ENCODE measurements at places on chromosomes 4 and X.
A peak's percentile ranks its signal among the peaks of the same experiment; 100 is the strongest.

DNA sequence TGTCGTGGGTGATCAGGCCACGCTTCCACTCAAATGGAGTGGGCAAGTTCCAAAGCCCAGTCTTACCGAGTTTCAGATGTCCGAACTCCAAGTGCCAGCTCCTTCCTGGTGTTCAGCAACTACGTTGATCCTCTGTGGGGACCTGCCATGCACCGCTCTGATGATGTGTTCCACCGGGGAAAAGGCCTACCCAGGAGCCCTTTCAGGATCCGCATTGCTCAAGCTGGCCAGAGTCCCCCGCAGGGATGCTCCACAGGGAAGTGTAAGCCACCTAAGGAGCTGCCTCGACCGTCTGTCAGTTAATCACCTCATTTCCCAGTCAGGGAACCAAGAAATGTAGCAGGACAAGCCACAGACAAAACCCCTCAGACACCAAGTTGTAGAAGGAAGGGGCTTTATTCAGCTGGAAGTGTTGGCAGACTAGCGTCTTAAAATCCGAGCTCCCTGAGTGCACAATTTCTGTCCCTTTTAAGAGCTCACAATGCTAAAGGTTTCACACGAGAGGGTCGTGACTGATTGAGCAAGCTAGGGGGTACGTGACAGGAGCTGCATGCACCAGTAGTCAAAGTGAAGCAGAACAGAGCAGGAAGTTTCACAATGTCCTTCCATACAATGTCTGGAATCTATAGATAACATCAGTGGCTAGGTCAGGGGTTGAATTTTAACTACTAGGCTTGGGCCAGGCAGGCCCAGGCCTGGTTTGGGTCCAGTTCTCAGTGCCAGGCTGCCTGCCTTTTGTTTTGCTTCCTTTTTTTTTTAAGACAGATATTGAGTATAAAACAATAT lies 126.2 kb upstream of the ZDHHC15 start:
- no peak for DNase-seq

DNA sequence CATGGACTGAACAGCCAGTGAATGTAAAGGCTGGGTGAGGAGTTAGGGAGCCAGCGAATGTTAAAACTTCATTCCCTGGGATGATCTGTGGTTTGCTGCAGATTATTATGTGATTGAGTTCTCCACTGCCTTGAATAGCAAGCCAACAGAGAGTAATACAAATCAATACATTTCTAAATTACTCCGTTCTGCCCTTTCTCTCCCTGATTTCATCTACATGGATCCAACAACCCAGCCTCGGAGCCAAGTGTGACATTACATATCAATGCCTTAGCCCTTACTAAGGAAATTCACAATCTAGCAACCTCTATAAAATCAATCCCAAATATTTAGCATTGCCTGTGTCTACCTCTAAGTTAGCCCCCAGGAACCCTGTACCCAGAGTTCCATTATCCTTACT lies 11.0 kb downstream of the HSD17B13 start:
- DNase-seq, result no peak

DNA sequence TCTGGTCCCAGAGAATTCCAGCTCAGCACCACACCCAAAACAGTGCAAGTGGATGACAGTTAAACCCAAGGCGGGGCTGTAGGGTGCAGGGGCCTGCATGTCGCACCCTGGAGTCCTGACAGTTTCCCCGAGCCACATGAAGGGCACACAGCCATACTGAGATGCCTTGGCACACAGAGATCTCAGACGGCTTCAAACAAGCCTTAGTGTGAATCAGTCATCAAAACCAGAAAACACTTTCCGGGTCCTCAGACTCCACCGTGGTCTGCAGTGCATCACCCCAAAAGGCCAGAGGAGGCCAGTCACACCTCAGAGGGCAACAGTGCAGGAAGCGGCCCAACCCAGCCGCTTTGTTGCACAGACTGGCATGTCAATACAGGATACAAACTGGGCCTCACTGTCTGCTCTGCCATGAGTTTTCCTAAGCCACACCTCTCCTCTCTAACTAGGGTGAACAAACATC lies 64.6 kb upstream of the ENPP6 start:
- no peak for DNase-seq

DNA sequence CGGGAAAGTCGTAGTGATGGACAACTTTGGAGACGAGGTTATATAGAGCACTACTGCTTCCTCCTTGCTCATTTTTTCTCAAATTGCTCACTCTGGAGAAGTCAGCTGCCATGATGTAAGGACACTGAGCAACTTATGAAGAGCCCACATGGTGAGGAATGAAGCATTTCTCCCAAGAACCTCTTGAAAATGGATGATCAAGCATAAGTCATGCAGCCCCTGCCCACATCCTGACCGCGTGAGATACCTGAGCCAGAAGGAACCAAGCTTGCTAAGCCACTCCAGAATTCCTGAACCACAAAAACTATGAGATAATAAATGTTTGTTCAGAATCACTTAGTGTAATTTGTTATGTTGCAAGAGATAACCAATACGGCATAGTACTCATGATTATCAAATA lies 42.8 kb downstream of the PDE5A start:
- DNase-seq, result no peak

DNA sequence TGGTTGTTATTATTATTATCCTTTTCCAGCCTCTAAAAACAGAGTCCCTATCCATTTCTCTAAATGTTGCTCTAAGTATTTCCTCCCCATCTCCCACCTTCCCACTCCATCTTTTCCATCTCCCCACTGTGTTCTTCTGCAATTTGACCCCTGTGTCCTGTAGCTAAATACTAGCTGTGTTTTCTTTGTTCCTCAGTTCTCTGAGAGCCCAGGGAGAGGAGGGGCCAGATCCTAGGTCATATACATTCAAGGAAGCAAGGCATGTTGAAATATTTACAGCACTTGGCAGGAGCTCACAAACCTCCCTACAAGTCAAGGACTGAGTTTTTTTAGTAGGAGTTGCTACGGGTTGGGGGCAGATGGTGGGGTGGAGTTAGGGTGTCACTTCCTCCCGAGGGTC lies 10.5 kb downstream of the SLC16A2 start:
- no peak for DNase-seq

DNA sequence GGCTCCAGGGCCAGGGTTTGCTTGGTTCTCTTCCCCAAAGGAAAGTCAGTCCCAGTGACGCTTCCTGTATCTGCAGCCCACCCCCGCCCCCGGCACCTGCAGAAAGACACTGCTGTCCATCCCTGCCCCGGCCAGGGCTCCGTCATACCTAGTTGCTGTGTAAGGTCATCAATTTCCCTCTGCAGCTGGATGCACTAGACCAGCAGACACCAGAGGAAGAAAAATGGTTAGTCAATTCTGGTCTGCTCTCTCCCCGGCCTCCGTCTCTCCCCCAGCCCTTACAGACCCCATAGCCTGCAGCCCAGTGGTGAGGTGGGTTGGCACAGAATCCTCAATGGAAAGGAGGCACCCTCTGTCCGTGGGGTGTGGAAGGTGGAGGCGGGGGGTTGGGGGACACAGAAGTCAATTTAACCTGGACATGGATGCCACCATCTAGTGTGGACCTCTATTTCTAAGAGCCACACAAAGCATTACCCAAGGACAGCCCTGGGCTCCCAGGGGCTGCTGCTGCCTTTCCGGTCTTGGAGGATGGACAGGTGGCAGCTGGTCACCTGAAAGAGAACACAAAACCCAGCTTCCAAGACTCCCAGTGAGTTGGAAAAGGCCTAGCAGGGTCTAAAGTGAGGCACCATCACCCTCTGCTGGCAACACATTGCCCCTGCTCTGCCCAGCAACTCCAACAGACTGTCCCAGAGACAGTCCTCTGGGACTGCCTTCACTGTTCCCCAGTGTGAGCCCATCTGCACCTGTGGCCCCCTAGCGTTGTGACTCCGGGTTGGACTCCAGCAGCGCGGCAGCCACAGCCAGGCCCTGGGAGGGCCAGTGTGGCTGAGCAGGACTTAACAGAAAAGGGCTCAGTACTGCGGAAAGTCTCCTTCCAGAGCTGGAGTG lies 40.2 kb upstream of the NHSL2 start:
- no peak for DNase-seq

- peak; percentile 19 for DNase-seq
Observed at GRCh38 chr4:126976850-126977632, 655.7 kb upstream of the INTU start.

DNA sequence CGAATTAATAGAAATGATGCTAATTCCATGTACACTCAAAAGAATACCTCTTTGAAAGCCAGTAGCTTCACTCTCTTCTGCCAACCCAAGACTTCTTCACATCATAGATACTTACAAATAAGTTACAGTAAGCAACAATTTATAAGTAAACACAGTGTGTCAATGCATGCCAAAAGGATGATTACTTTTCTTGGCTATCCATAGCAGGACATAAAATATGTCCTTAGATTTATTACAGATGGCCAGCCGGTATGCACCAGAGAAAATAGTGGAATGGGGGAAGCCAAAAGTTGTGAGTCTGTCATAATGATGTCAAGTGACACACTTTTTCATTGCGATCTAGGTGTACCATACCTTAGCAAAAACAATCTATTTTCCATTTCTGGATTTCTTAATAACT lies 631 bp upstream of the BMX start:
- DNase-seq, result no peak

GRCh38 chr4:113256946-113257345 lies 207.5 kb downstream of the ANK2 start:
- no peak for DNase-seq

DNA sequence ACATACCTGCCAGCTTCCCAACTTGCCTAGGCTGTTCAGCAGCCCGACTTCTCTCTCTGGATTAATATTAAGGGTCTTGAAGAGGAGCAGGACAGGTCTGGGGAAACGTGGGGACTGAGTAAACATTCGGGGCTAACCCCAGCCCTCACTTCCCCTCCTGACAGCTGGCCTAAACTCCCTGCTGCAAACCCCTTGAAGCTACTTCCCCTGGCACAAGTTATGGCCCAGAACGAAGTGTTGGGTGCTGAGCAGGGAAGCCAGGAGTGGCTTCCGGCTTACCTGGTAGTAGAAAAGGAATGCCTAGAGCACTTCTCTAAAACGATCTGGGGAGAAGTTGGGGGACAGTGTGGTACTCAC lies 200.0 kb downstream of the BCOR start:
- no peak for DNase-seq

- no peak for DNase-seq
Observed at GRCh38 chr4:170090352-170091052, 746 bp upstream of the AADAT start.

GRCh38 chr4:116755051-116755450 lies 330.3 kb downstream of the TRAM1L1 start:
- DNase-seq, result no peak

DNA sequence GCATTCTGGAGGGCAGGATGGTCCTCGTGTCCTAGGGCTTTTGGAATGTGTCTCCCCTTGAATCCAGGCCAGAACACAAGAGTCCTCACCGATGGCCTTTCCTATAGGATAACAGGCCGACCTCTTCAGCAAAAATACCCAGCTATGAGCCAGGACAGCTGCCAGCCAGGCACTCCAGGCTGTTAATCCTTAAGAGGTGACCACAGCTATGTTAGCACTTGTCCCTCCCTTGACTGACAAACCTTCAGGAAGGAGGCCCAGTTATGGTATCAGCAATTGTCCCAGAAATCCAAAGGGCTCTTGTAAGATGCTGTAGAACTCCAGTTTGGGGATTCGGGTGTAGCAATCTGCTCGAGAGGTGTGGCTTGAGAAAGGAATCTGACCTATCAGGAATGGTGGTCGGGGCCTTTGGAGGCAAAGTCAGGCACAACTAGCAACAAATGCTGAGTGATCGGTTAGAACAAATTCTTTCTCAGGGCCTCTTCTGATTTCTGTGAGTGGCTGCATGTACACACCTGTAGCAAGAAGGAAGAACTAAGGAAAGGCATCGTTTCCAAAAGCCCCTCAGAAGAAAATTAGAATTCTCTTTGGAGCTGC lies 54.6 kb downstream of the PTCHD1 start:
- no peak for DNase-seq

DNA sequence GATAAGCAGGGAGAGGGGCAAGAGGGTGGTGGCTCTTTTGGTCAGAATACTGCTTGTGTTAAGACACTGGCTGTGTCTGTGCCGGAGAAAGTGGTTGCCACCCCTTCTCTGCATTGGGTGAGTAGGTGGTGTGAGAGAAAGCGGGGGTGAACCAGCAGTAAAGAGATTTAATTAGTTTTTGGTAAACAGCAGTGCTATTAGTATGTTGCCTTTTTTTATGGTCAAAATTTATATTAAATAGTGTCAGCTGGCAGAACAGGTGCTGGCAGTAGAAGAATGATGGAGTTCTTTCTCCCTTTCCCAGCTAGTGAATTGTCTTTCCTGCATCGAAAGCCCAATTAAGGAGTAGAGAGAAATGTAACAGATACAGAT lies 181.6 kb downstream of the LARP7 start:
- peak; percentile 51 for DNase-seq

GRCh38 chr4:17823871-17824669 lies 13.3 kb downstream of the NCAPG start:
- DNase-seq, result no peak

DNA sequence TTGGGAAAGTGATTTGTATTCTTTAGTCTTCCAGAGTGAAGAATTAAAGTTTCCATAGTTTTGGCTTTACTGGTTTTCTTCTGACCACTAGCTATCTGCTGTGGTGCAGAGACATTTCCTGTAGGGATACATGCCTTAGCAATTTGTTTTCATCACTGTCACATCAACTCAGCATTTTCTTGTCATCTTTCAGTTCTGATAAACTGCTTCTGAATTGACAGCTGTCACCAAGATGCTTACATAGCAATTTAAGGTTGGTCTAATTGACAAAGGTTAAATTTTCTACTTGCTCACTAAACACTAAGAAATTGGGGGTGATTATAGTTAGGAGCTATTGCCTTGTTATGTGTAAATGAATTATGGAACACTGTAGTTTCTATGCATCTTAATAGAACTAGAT lies 232.5 kb downstream of the TEX13A start:
- DNase-seq, result no peak

- no peak for DNase-seq
Observed at GRCh38 chr4:10891866-10892265, 207.3 kb upstream of the CLNK start.

DNA sequence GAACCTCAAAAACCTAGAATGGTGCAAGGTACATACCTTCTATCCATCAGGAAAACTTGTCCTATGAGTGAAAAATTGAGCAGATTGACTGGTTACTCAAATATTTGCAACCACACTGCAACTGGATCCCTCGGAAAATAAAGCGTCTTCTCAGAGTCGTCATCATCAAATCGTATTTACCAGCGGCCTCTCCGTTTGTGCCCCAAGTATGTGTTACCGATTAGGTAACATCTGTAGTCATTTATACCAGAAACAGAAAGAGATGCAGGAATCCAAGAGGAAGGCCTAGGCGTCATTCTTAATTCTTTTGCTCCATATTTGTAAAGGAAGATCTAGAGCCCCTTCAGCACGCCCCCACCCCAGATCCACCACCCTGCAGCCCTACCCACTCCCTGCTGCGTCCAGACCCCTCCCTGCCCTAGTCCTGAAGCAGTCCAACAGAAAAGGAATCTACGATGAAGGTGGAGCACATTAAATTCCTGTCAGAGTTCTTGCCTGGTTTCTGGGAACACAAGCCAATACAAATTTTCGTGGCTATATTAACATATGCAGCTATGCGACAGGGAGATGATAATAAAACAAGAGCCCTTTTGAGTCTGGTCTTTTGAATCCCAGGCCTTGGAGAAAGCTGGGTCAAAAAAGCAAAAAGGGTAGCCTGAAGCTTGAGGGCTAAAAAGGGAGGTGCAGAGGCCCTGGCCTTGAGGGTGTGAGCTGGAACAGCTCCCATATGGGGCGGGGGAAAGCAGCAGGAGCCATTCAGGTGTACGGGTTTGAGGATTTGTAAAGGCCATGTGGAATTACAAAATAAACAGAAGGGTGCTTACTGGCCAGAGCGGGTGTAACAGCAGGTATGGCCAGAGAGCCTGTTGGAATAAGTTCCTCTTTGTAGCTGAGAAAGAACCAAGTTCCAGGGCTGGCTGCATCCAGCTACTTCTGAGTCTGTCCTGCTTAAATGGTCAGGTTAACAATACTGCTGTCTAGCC lies 77.0 kb downstream of the ZNF827 start:
- peak; percentile 48 for DNase-seq

GRCh38 chr4:182680234-182680653 lies 236.9 kb downstream of the DCTD start:
- no peak for DNase-seq

All from left hindlimb (tissue), 1 donor.